Bronchial epithelial cell (primary cell): ENCODE measurements at places on chromosomes 16 and 17.

DNA sequence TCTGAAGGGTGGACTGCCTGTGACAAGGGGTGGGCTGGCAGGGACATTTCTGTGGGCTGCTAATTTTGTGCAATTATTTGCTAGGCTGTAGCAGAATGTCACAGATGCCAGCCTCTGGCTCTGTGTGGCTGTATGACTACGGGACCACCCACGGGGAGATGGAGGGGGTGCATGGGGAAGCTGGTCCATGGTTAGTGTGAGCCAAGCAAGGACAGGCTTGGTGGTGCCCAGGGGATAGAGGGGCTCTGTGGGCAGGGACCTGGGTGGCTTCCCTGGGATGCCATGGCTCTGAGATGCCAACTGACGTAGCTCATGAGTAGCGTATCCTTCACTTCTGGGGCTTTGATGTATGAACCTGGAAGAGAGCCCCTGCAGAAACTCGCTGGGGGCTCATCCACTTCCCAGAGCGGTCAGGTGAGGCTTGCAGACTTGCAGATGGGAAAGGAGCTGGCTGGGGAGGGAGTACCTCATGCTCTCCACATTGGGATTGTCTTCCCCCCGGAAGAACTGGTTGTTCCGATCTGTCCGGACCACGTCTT lies 87.2 kb downstream of the TBC1D16 start:
- DNase-seq: no peak

GRCh38 chr17:511001-511698 lies 158.5 kb upstream of the RPH3AL start:
- peak; percentile 63 for DNase-seq

DNA sequence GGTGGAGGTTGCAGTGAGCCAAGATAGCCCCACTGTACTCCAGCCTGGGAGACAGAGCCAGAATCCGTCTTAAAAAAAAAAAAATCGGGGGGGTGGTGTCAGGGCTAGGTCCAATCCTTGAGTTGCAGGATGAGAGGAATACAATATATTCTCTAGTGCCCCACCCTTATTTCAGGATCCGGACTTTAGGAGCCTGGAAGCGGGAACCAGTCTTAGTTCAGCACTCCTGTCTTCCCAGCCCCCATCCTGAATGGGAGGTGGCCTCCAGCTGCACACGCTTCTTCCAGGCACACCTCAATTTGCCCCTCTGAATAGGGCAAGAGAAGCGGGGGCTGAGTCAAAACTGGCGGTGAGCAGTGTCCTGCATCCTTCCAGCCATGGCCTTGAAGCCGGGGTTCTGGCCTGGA lies 1.6 kb downstream of the FHOD1 start:
- DNase-seq: peak; percentile 32

DNA sequence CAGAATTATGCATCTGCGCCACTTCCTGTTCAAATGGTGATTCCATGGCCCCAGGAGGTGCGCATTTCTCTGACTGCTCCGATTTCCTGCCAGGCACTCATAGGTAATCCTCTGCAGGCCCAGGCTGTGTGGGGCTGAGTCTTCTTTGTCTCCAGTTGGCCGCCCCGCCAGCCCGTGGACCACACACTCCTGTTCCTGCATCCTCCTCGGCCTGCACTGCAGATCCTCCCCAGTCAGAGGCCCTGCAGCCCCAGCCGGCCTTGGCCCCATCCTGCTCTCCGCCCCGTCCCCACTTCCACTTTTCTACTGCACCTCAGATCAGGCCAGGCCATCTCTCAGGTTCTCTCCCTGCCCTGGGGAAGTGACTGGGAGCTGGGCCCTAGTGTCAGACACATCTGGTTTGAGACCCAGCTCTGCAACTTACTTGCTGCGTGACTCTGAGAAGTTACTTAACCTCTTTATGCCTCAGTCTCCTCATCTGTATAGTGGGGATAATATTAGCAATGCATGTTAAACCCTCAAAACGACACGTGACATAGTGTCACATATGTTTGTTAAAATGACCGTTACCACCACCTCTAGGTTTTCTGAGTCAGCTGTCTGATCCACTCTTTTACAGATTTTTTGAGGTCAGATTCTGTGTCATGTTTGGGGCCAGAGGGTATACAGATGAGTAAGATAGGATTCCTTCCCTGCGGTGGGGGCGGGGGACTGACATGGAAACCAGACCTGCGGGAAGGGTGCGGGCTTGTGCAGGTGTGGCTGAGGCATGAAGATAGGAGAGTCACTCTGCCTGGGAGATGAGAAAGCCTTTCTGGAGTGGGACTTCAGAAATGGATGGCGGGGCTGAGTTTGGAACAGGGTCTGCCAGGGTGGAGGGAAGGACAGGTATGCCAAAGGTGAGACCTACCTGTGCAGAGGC lies 12.8 kb downstream of the RAB11FIP4 start:
- peak; percentile 20 for DNase-seq

- no peak for DNase-seq
Observed at GRCh38 chr17:61221597-61222471, 177.8 kb upstream of the TBX2 start.

DNA sequence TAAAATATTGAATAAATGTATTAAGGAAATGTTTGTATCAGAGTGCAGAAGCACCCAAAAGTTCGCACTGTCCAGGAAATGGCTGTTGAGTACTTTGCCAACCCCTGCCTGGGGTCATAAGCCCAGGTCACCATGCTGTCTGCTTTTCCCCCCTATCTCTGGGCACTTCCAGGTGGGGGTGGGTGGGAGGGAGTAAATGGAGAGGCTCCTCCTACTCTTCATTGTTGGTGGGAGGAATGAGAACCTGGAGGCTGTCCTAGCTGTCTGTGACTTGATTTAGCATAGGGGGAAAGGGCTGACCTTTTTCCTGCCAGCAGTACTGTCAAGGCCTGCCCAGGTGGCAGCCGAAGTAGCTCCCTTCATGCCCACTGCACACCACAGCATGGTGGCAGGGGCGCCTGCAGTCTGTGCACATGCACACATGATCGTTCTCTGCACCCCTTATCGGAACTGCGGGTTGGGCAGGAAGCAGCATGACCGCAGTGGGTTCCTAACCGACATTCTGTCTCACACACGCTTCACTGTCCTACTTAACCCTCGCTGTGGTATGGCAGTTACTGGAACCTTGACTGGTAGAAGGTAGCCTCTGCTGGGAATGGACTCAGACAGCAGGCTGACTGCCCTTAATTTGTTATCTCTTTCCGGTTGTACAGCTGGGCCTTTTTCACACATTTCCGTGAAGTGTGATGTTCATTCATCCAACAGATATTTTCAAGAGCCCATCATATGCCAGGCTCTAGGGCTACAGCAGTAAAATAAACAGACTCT lies 41.5 kb downstream of the LDHD start:
- DNase-seq: no peak

DNA sequence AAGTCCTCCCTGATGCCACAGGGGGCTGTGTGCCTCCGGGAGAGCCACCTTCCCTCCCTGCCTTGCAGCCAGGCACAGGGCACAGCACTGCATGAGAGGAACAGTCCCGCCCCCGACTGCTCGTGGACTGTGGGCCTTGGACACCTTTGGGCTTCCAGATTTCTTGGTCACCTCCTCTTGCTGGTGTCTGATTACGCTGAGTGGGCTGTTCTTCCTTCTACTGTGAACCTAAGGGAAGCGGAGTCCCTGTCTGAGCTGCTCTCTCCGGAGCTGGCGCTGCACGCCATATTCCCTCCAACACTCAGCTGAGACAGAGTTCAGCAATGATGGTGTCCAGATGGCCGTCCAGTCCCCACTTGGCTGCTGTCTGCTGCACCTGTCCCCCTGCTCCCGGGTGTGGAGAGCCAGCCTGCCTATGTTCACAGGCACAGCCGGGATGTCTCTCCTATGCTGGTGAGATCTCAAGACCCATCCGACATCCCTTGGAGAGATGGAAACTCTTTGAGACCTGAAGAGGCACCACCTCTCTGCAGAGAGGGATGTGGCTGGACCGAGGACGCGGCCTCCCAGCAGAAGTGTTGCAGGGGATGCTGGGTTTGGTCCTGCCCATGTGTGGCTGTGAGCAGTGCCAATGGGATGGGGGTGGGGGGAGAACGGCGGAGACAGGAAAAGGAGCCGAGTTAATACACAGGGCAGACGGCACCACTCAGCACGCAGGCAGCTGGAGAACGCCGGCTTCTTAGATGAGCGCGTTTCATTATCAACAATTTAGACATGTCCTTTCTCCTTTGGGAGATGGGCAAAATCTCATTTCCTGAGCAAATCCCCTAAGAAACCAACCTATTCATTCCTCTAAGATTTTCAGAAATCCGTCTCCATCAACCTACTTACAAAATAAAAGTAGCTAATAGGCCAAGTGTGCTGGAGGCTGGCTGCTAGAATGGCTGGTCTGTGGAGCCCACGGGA lies 171.9 kb downstream of the ENGASE start:
- no peak for DNase-seq

DNA sequence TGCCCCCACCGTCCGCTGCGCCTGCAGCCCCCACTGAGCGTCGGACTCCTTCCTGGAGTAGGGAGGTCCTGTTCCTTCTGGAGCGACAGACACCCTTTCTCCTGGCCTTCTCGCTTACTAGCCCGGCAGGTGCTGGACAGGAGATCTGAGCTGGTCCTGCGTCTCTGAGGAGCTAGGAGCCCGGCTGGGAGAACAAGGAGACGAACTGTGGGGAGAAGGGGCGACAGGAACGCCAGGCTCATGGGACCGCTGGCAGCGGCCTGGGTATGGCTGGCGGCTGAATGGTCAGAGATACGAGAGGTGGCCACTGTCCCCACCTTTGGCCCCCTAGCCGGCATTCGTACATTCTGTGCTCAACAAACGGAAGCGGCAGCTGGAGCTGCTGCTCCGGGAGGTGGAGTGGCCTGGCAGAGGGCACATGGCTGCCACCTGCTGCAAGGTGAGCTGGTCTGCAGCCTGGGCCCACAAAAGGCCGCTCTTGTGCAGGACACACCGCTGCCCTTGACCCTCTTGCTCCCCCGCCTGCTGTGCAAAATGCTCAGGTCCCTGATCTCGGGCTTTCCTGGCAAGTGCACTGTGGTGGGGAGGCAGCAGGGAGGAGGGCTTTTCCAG lies 2066.7 kb downstream of the TP53TG3F start:
- DNase-seq: no peak
